ENCODE measurements at places on chromosomes 2 and 18. TPM values are rescaled to one million over a fixed set of nuclear protein-coding genes. Genes with fewer than 3 reads are reported as not detected.

SULT1C4 gene
- 4.1 TPM for total RNA-seq

ANO7 gene
- 1.1 TPM for total RNA-seq

SCYGR4 gene
- total RNA-seq: not detected

ATP6V1B1 gene
- total RNA-seq: not detected

ELOA2 gene
- total RNA-seq: not detected

PLB1 gene
- total RNA-seq: 0.20 TPM

ARHGAP15 gene
- total RNA-seq: not detected

RFTN2 gene
- total RNA-seq: 4.4 TPM

IL36A gene
- total RNA-seq: not detected

TMEM17 gene
- 1.4 TPM for total RNA-seq

ALS2 gene
- 20.8 TPM for total RNA-seq

PROKR1 gene
- total RNA-seq: not detected

CENPA gene
- total RNA-seq: 11.5 TPM

NAT8 gene
- total RNA-seq: not detected

ANKRD36 gene
- total RNA-seq: 8.2 TPM

MATN3 gene
- total RNA-seq: 4.0 TPM

FBXO41 gene
- total RNA-seq: 0.05 TPM

UGT1A8 gene
- not detected for total RNA-seq

SLC16A14 gene
- total RNA-seq: 1.5 TPM

REG1A gene
- total RNA-seq: not detected

KYNU gene
- 7.9 TPM for total RNA-seq

PPP1R1C gene
- 0.27 TPM for total RNA-seq

PLA2R1 gene
- total RNA-seq: 6.4 TPM

KRTCAP3 gene
- total RNA-seq: not detected

IL1RL2 gene
- not detected for total RNA-seq

ZDBF2 gene
- total RNA-seq: 3.0 TPM

QPCT gene
- 15.7 TPM for total RNA-seq

AGAP1 gene
- 8.8 TPM for total RNA-seq

COLEC11 gene
- total RNA-seq: not detected

NOL4 gene
- total RNA-seq: not detected

OTOS gene
- not detected for total RNA-seq

SOWAHC gene
- 5.3 TPM for total RNA-seq

SELENOI gene
- 10.1 TPM for total RNA-seq

LHCGR gene
- total RNA-seq: not detected

EGR4 gene
- total RNA-seq: not detected

SLC14A1 gene
- total RNA-seq: not detected

TRAK2 gene
- 22.8 TPM for total RNA-seq

DSG1 gene
- not detected for total RNA-seq

VWC2L gene
- total RNA-seq: not detected

ICOS gene
- total RNA-seq: not detected

VWA3B gene
- not detected for total RNA-seq

COL4A4 gene
- under 0.01 TPM for total RNA-seq

CD207 gene
- not detected for total RNA-seq

TTN gene
- 4.7 TPM for total RNA-seq

CFAP221 gene
- not detected for total RNA-seq

MPP4 gene
- total RNA-seq: 13.2 TPM

TUBA3E gene
- not detected for total RNA-seq

MROH2A gene
- not detected for total RNA-seq

KATNAL2 gene
- total RNA-seq: 2.2 TPM

PDE11A gene
- total RNA-seq: under 0.01 TPM

GPC1 gene
- 28.7 TPM for total RNA-seq

UGT1A4 gene
- not detected for total RNA-seq

IL1B gene
- total RNA-seq: 4.1 TPM

PMAIP1 gene
- total RNA-seq: 25.0 TPM

ASB18 gene
- total RNA-seq: not detected

RIT2 gene
- not detected for total RNA-seq

CPS1 gene
- total RNA-seq: 1.5 TPM

PID1 gene
- total RNA-seq: 0.53 TPM

MAP3K20 gene
- total RNA-seq: 24.2 TPM
